Activated CD8-positive, alpha-beta memory T cell treated with anti-CD3 and anti-CD28 coated beads, Interleukin-2, amount 10 ng/mL, durations not matched to agents 7 days and 5 days (primary cell): ENCODE measurements at places on chromosomes 13 and 19. TPM values are rescaled to one million over a fixed set of nuclear protein-coding genes. Genes with fewer than 3 reads are reported as not detected.

DNA sequence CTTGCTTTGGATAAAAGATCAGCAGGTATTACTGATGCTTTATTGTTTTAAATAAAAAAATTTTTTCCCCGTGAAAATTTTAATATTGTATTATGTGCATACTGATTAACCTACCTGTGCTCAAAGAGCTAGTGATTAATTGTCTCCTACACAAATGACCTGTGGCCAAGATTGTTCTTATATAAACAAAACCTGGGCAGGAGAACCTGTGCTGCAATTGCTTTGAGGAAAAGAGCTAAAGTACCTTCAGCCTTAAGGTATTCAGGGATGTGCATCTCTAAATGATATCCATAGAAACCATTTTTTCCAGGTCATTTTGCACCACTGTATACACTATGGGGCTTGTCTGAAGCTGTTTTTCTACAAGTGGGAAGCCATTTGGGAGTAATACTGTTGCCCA is 1.2 kb downstream of the FRY start:
- DNase-seq: no peak

ZNF700 gene
- total RNA-seq: 16.9 TPM

DNA sequence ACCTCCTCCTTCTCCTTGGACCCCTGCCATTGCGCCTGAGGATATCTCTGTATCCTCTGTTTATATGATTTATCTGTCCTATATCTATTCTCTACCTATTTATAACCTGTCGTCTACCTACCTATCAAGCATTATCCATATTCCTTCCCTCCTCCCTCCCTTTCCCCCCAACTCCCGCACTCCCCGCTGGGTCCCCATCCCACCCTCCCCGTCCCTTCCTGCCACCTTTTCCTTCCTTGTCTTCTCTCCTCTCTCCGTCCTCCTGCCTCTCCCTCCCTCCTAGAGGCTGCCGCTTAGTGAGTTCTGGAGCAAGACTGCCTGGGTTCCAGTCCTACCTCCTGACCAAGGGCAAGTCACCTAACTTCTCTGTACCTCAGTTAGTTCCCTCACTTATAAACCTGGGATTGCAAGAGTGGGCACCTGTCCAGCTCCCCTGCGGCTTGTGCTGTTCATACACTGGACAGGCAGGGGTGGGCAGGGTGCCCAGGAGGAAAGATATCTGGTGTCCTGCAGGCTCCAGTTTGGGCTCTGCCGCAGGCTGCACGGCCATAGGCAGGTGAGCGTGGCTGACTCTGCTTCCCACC is 16.1 kb downstream of the TTYH1 start:
- DNase-seq: no peak

DNA sequence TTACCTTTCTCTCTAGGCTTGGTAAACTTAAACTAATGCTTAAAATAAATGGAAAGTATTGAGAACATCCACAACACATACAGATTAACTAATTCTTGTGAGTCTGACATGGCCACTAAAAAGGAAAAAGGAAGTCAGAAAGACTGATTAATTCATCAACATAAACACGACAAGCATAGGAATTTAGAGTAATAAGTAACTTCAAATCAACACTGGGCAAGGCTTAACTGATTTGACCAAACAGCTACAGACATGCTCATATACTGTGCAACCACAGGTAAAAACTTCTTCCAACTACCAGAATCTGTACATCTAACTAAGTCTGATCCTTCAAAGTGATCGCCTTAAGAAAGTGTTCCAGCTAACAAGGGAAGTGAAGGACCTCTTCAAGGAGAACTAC is 20.5 kb downstream of the UGGT2 start:
- no peak for DNase-seq

DNA sequence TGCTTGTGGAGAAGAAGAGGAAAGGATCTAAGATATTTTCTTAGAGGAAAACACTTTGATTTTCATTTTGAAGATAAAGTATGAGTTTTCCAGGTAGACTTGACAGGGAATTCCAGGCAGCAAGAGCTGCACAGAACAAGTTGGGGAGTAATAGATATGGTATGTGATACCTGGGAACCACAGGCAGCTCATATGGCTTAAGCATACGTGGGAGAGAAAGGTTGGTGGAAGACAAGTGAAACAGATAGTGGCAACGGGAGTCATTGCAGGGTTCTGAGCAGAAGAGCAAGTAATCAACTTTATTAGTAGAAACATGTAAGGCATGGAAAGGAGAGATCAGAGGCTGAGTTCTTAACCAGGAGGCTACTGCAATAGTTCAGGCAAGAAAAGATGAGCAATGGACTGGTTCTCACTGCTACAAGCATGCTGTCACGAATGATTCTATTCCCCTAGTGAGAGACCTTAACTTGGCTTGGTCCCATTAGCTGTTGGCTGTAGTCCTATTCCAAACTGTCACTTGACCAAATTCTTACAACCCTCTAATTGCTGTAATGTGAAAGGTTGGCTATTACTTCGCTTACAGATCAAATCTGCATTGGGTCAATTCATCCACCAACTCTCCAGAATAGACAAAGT is 217.9 kb downstream of the VWA8 start:
- DNase-seq: no peak

- no peak for DNase-seq
Observed at GRCh38 chr13:26946684-26947343, 186.2 kb upstream of the GPR12 start.

GRCh38 chr19:50909240-50910070 is 1.7 kb downstream of the KLK4 start:
- peak; percentile 51 for DNase-seq

DNA sequence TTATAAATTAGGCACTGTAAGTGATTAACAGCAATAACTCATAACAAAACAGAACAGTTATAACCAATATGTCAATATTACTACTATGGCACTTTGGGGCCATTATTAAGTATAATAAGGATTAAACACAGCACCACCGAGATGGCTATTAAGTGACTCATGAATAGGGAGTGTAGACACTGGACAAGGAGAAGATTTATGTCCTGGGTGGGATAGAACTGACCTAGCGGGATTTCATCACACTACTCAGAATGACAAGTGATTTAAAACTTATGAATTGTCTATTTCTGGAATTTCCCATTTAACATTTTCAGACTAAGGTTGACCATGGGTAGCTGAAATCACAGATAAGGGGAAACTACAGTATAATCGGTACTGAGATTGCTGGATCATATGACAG is 79.0 kb upstream of the SLC7A1 start:
- no peak for DNase-seq

GRCh38 chr13:113917096-113917495 is 53.2 kb upstream of the GAS6 start:
- no peak for DNase-seq

- DNase-seq: peak; percentile 15
Observed at GRCh38 chr13:98710521-98710920, 42.0 kb downstream of the SLC15A1 start.

DNA sequence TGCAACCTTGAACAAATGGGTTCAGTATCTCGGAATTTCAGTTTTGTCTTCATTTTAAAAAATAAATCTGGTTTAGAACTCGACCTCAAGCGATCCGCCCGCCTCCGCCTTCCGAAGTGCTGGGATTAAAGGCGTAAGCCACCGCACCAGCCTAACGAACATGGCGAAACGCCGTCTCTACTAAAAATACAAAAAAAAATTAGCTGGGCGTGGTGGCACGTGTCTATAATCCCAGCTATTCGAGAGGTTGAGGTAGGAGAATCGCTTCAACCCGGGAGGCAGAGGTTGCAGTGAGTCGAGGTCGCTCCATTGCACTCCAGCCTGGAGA is 571 bp downstream of the ZNF302 start:
- DNase-seq: no peak

DLL3 gene
- 0.26 TPM for total RNA-seq

GRCh38 chr19:1223018-1223855 is 14.6 kb downstream of the CBARP start:
- DNase-seq: no peak

DNA sequence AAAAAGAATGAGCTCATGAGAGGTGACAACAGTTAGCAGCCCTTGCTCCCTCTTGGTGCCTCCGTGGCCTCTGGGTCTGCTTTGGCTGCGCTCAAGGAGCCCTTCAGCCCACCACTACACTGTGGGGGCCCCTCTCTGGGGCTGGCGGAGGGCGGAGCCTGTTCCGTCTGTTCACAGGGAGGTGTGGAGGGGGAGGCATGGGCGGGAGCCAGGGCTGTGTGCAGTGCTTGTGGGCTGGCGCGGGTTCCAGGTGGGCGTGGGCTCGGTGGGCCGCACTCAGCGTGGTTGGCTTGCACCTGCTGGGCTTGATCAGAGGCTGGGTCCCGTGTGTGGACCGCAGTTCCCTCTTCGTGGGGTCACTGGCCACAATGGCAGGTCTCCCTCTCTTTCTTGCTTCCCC is 953.4 kb upstream of the PRR20A start:
- DNase-seq: no peak

- DNase-seq: no peak
Observed at GRCh38 chr13:105725887-105726286, 809.6 kb downstream of the EFNB2 start.

ZNF227 gene
- 28.6 TPM for total RNA-seq

- no peak for DNase-seq
Observed at GRCh38 chr13:23202383-23202782, 21.6 kb downstream of the SGCG start.

PLPP2 gene
- total RNA-seq: not detected

DNA sequence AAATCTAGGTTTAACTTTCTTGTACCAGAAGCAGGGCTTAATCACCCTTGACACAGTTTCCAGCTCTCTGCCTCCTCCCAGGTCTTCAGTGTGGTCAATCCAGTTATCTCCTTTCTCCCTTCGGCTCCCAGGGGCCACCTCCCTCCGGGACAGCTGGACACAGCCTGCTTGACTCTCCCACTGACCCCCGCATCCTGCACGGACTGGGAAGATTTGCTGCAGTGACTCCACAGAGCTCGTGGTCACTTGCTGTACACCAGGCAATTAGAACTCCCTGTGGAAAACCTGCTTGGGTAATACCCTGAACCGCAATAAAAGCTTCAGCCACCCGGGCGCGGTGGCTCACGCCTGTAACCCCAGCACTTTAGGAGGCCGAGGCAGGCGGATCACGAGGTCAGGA is 116.5 kb downstream of the NUFIP1 start:
- DNase-seq: no peak

DNA sequence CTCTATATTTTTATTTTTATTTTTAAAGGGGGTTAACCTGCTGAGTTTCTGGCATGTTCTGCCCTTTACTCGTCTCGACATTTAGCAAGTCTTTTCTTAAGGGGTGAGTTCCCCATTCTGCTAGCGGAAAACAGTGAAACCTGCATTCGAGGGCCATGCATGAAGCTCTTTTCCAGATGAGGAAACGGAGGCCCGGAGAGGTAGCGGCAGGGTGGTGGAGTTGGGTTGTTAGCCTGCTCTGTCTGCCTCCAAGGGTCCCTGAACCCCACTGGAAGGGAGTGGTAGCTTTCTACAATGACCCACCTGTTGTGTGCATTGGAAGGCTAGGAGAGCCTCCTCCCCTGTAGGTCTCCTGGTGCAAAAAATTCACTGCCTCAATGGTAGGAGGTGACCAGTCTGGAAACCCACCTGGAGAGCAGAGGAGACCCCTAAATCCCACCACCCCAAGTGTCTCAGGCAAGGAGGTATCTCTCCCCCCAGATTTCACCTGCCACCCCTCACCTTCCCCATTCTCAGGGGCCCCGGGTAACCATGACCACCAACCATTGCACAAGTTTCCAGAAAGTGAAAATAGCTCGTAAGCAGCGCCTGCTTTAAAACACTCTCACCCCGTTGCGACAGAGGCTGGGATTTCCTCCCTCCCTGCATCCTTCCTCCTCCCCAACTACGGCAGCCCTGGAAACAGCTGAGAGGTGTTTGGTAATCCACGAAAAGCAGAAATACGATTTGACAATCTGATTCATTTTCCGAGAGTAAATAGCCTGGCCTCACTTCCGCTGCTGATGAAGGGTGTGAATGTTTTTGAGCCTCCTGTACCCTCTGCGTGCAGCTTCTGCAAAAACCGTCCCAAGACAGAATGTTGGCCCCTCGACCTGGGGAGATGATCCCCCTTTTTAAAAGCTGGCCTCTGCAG is 3.5 kb downstream of the KLF2 start:
- peak; percentile 76 for DNase-seq

PPM1N gene
- total RNA-seq: 4.5 TPM

CYP4F12 gene
- 0.19 TPM for total RNA-seq

N4BP2L1 gene
- total RNA-seq: 29.7 TPM

SOX1 gene
- not detected for total RNA-seq

DNA sequence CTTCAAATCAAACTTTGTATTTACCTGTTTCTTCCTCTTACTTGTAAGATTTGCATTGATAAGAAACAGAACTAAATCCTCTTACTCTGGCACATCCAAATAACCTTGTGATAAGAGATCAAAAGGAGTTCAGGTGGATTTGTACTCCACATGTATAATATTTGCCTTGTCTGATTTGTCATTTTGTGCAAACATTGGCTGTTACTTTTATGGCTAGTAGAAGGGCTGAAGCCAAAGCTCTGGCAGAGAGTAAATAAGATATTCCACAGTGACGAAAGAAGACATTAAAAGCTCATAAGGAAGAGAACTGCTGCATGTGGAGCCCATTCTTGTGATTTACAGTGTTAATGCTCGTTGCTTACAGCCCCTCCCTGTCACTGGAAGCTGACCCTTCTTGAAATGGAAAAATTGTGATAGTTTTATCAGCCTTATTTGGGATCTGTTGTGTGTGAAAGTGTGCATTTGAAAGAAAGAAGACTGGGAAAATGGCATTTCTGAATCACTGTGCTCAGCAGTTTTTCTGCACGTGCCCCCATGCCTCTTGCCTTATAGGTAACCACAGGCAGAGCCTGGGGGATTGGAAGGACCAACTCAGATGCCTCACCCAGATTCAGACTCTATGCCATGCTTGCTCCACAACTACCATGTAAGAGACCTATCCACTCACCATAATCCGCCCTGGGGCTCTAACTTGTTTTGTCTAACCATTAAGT is 68.2 kb downstream of the OXGR1 start:
- DNase-seq: no peak

DNA sequence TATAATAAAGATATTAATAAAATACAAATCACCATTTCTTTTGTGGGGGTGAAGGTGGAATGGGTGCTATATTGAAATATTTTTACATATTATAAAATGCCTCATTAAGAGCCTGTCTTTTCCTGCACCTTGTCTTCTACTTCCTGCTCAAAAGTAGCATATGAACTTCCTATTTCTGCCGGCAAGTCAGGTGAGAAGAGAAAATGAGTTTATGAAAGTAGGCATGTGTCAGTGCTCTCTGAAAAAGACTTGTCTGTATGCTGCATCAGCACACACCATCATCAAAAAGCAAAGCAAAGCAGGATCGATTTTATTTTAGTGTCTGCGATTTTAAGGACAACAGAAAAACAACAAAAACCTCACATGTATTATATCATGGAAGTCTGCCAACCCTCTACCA is 114.2 kb downstream of the RAP2A start:
- no peak for DNase-seq

DNA sequence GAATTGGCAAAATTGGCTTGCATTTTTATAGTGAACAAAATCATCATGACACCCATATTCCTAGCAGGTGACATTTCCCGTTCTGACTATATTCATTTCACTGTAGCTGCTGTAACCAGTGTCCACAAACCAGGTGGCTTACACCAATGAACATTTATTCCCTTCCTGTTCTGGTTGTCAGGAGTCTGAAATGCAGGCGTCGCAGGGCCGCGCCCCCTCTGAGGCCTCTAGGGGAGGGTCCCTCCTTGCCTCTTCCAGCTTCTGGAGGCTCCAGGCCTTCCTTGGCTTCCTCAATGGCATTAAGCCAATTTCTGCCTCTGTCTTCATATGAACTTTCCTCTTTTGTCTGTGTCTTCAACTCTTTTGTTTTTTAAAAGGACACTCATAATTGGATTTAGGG is 6.5 kb upstream of the RLN3 start:
- no peak for DNase-seq

- DNase-seq: no peak
Observed at GRCh38 chr13:46531953-46532352, 21.0 kb upstream of the LRCH1 start.
